ENCODE measurements at places on chromosomes 13 and 19. TPM values are rescaled to one million over a fixed set of nuclear protein-coding genes. Genes with fewer than 3 reads are reported as not detected.

- no peak for DNase-seq
Observed at GRCh38 chr13:110497003-110497402, 64.5 kb downstream of the RAB20 start.

Gene LYPD3
- 0.36 TPM for total RNA-seq

DNA sequence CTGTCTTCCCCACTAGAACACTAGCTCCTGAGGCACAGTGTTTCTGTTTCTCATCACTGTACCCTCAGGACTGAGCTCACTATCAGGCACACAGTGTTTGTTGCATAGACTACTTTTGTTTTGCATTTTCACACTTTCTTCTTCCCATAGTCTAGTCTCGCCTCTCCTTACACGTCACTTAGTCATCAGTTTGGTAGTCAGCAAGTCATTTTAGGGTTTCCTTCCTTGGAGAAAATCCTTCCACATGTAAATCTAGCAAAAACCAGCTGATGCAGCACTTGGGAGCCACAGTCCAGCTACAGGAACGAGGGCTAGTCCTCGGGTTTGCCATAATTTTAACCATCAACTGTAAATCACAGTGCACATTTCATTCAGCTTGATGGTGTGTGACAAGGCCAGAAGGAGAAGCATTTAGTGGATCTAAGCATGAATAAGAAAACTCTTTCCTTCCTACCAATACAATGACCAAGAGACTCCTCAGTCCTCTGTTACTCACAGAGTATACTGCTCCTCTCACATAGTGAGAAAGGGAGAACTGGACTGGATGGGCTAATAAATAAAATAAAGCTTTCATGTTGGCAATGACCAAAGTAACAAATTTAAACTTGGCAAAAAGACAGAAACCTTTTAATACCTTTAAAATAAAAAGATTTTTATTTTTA, 221.0 kb downstream of the KLF12 start:
- peak; percentile 60 for DNase-seq

DNA sequence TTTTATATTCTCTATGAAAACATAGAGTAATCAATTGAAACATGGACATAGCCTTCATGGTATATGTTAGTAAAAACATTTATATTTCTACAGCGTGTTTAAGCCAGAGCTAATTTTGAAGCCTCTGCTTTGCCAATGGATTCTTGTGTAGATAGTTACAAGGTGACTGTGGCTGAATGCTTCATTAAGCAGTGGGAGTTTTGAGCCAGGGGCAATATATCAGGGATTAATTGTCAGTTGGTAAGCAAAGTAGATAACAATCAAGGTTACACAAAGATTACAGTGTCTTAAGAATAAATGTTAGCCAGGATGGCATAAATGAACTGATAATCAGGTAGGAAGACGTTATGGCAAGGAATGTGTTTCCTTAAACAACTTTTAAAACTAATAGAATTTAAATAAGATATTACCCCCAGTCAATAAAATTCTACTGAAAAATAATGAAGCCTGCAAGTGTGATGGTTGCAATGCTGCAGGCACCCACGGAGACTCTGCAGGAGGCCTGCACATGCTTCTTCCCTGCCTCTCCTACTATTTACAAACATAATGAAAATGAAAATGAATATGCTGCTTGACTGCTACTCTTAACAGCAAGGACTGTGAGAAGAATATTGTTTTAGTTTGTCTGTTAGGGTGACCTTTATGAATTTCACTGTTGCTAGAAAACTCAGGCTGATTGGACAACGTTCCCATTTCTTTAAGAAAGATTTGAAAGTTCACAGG, 588.5 kb downstream of the GPC5 start:
- DNase-seq: no peak

GRCh38 chr13:40818926-40819325, 29.5 kb downstream of the SLC25A15 start:
- no peak for DNase-seq

- DNase-seq: peak; percentile 22
Observed at GRCh38 chr13:109840201-109840892, 54.0 kb upstream of the IRS2 start.

GRCh38 chr19:43504426-43505185, at the start of gene PHLDB3:
PHLDB3 (minus strand) TSS chr19:43504746; CDS start chr19:43504118, 628 bp downstream.
- no peak for DNase-seq

Gene SKA3
- 24.0 TPM for total RNA-seq

DNA sequence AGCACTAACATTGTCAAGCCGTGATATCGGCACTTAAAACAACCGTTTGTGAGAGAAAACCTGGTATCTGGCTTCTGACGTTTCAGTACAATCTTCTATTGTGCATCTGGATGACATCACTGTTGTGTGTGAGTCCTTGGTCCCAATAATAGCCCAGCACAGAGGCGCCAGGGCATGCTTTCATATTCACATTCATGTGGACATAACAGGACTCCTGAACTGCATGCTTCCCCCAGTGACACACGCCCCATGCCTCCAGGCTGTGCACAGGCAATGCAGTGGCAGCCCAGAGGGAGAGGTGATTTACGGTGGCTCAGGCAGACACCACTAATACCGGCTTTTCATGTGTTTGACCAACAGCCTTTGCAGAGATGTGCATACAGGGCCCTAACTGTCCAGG, 58.1 kb downstream of the MRPL57 start:
- peak; percentile 27 for DNase-seq

DNA sequence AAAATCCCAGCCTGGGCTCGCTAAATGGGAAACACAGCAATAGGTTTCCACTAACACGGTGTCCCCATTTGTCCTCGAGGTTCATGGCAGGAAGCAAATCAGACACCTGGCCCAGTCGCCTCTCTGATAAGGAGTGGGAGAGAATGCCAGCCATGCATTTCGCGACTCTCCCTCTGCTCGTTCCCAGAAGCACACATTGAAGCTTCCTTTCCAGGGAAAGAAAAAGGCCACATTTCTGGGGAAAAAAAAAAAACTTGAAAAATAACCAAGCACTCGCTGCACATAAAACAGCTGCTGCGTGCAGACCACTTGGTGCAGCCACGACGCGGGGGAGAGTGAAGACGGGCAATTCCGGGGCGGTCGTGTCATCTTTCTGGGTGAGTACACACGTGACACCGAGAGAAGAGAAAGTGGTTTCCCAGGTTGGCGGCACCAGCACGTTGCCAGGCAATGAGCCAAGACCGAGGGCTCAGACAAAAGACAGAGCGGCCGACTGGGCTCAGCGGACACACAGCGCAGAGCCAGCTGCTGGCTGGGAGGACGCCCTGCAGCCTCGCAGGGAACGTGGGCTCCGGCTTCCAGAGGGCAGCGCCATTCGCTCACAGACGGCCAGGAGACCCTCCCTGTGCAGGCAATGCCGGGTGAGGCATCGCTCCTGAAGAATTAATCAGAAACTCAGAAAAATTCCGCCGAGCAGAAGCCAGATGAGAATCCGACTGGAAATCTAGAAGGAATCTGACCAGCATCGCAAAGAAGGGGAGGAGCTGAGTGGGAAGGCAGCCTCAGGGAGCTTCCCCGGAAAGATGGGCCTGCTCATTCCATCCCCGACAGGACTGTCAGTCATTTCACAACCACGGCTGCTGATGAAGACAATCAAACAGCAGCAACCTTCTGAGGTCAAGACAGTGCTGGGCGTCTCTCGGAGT, 83.2 kb upstream of the IRS2 start:
- DNase-seq: peak; percentile 64

Gene ANGPTL4
- total RNA-seq: 4.4 TPM

DNA sequence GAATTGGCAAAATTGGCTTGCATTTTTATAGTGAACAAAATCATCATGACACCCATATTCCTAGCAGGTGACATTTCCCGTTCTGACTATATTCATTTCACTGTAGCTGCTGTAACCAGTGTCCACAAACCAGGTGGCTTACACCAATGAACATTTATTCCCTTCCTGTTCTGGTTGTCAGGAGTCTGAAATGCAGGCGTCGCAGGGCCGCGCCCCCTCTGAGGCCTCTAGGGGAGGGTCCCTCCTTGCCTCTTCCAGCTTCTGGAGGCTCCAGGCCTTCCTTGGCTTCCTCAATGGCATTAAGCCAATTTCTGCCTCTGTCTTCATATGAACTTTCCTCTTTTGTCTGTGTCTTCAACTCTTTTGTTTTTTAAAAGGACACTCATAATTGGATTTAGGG, 6.5 kb upstream of the RLN3 start:
- DNase-seq: no peak

- DNase-seq: peak; percentile 41
Observed at GRCh38 chr13:24168979-24169378, 8.5 kb downstream of the SPATA13 start.

- DNase-seq: peak; percentile 64
Observed at GRCh38 chr13:79932556-79932955, 408.4 kb downstream of the SPRY2 start.

GRCh38 chr13:87999240-87999700, 328.1 kb downstream of the SLITRK5 start:
- peak; percentile 0 for DNase-seq

DNA sequence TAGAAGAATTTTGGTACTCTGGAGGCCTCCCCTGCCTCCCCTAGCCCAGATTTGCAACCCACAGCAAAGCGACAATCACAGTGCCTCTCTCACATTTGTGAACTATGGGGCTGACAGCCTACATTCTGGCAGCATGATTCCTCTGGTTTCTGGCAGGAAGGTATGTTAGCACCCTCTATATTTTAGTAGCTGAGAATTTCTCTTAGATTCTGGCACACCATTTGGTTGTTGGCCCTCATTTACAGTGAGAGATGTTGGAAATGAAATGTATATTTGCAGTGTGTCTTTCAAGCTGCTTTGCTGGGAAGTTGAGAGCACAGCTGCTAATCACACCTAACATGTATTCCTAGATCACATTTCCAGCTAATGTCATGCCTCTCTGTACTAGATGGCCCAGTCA, 735.0 kb downstream of the FGF9 start:
- DNase-seq: no peak

- DNase-seq: no peak
Observed at GRCh38 chr13:33218020-33218419, 67.5 kb downstream of the STARD13 start.

DNA sequence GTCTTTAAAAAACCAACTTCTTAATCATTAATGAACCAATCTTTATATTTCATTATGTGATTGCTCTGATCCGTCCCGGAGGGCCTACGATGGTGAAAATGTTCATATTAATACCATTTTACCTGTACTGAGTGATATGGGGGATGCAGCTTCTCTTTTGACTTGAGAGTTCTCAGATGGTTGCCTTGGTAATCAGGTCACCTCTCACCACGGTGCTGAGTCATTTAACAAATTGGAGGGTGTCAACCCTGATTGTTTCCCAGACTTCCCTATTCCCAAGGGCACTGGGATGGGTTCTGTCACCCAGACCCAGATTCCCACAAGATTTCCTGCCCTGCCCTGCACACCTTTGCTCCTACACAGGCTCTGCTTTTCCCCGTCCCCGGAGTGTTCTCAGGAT, 128.5 kb upstream of the TMTC4 start:
- DNase-seq: no peak

Gene CD177
- total RNA-seq: 0.27 TPM

DNA sequence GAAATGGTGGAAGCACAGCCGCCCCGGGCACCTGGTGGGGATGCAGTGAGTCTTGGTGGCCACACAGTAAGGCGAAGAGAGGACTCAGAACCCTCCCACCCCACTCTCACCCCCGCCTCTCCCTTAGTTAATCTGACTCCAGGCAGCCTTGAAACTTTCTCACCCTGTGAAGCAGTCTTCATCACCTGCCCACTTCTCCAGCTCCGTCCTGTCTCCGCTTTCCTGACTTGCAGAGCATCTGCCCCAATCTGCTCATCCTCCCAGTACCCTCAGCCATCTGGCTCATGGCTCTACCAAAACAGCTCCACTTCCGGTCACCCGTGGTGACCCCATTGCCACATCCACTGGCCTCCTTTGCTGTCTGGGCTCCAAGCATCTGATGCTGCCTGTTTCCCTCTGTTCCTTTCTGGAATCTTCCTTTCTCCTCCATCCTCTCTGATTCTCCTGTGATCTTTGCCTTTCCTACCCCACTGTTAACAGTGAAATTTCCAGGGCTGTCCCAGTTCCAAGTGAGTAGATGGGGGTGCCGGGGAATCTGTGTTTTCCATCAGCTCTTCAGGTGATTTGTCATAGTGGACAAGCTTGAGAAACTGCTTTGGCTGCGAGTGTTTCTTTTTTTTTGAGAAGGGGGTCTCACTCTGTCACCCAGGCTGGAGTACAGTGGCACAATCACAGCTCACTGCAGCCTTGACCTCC, 4.3 kb downstream of the USF2 start:
- DNase-seq: no peak

Gene DPF1
- 2.7 TPM for total RNA-seq

- DNase-seq: no peak
Observed at GRCh38 chr19:2841855-2842574, 740 bp downstream of the ZNF555 start.

Gene ZNF83
- 52.1 TPM for total RNA-seq

DNA sequence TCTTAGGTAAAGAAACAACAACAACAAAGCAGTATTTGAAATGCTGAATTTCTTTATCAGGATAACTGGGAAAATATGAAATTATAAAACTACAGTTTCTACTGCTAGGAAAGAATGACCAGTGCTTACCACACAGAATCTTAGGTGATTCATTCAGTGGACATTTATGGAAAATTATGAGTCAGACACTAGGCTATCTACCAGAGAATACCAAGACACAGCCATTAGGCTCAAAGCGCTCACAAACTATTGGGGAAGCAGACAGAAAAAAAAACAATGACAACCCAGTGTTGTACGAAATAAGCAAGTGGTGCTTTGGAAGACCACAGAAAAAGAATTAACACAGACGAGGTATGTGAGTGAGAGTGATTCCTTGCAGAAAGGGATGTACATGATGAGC, 1019.5 kb downstream of the PCDH9 start:
- peak; percentile 92 for DNase-seq

GRCh38 chr13:74452176-74452575, 318.0 kb upstream of the KLF12 start:
- DNase-seq: peak; percentile 58

DNA sequence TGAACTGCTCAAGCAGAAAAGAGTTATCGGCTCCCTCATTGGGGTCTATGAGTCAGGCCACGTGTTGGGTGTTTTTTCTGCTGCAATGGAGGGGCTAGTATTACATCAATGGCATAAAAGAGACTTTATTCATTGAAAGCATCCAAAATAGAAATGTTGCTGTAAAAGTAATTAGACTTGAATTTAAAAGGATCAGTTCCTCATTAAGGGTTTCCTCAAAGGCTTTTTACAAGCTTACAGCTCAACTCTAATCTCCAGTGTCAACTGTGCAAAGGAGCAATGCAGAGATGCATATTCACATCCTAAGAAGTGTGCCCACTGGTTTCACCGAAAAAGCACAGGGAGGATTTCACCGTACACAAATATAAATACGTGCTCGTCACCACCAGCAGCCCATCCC, 300.3 kb downstream of the FOXO1 start:
- DNase-seq: no peak

Gene RPL36
- 87.7 TPM for total RNA-seq

Gene NEK3
- total RNA-seq: 12.3 TPM

All from fibroblast of the aortic adventitia (primary cell).